ENCODE measurements at places on chromosomes 3 and 15. TPM values are rescaled to one million over a fixed set of nuclear protein-coding genes. Genes with fewer than 3 reads are reported as not detected.

ZNF385D gene
- 0.87 TPM for total RNA-seq

ZNF619 gene
- total RNA-seq: 6.5 TPM

TF gene
- 2.6 TPM for total RNA-seq

DNA sequence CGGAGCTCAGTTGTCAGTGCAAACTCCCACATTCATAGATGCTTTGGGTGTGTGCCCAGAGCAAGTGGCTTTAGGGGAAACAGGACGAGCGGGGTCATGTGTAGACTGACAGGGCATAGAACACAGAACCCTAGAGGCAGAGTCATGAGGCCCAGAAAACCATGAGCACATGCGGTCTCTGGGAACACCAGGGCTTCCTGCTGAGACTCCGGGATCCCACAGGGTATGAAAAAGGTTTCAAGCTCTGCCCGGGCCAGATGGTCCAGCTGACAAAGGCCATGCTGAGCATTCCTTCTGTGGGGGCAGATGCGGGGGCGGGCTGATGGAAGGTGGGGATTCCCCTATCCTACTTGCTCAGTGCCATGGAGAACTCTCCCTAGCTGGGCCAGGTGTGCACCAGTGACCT, 44.8 kb downstream of the ROPN1B start:
- no peak for DNase-seq

GRCh38 chr3:192802957-192803899, 75.9 kb upstream of the FGF12 start:
- no peak for DNase-seq

DNA sequence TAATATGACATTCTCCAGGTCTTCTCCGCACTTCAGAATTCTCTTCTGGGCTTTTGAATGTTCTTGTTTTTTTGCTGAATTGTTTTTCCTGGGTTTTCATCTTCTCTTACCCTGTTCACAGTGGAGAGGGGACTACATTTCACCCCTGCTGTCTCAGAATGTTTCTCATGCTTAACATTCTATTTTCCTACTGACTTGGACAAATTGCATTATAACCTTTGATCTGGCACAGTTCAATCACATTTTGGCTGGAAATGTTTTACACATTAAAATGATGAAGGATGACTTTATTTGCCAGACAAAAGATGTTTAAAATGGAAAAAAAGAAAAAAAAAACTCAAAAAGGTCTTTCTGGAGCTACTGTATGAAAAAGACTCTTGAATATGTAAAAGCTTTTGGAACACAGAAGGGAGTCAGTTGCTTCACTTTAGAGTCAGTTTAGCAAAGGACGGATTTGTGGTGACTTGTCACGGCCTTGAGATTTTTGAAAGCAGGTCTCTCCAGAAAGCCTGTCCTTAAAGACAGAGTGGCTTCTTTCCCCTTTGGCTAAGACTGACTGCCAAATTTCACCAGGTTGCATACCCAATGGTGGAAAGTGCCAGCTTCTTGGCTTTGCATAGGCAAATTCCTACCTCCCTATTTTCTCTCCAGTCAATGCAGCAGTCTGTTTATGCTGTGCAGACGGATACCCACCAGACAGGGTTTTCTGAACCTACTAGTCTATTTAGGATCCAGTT, 401.0 kb upstream of the TBL1XR1 start:
- DNase-seq: no peak

DNA sequence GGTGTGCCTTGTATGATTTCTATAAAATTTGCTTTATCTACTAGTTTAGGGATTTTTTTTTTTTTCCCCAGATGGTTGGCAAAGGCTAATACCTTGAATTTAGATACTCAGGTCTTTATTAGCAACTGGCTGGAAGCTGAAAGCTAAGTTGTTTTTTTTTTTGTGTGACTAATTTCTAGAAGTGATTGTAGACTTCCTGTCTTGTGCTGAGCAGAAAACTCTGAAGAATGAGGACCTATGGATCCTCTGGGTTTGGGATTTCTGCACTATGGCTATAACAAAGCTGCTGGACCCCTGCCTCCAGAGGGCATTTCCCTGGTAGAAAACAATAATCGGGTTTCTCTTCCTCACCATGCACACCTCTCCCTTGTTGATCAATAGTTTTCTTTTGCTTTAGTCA, 10.0 kb downstream of the ARIH2 start:
- DNase-seq: no peak

DNA sequence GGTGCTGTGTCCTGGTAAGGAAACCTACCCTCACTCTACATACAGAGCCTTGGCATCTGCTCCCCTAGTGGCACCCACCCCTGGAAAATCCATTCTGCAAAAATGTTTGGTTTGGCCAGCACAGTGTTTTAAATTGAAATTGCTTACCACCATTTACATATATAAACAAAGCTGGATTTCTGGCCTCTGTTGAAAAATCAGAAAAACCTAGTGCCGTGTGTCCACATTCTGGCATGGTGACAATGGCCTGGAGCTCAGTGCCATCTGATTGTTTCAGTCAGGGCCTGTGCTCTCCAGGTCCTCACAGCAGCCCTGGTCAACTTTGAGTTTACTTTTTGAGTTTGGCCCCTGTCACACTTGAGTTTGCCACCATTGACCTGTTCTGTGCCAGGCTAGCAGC, 2.9 kb upstream of the IL17RC start:
- DNase-seq: no peak

All from left colon (tissue), 2 donors.